Occipital lobe (tissue), 3 donors: ENCODE measurements at places on chromosomes 5 and 9. TPM values are rescaled to one million over a fixed set of nuclear protein-coding genes. Genes with fewer than 3 reads are reported as not detected.

The GABRA1 gene
- total RNA-seq: 18.2 TPM

DNA sequence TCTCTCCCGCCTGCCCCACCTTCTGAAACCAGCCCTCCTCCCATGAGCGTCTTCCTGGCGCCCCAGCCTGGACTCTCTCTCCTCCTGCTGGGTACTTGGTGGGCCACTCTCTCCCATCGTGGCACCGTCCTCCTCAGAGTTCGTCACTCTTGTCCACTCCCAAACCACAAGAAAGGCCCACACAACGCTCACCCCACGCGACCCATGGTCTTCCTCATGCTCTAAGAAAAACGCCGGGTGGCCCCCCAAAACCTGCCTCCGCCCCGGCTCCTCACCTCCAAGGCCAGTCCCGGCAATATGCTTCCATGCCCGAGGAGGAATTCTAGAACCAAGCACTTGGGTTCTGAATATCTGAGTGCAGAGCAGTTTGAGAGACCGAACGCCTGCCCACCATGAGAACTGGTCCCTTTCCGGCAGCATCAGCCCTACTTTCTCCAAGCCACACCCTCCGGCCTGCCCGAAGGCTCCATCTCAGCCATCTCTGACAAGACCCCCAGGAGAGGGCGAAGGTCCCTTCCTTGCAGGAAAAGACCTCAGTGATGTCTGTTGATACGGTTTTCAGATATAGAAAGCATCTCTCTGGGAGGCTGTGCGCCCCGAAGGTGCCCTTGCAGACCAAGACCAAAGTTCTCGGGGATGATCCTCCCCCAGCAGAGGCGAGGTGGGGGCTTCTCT is 15.0 kb downstream of the SLC6A3 start:
- DNase-seq: no peak

- no peak for DNase-seq
Measured at GRCh38 chr9:88006511-88007290, 32.4 kb upstream of the CDK20 start.

- no peak for DNase-seq
Measured at GRCh38 chr5:124701873-124702425, 44.5 kb downstream of the ZNF608 start.

- no peak for DNase-seq
Measured at GRCh38 chr5:7396713-7397454, 946 bp downstream of the ADCY2 start.

- peak; percentile 68 for DNase-seq
Measured at GRCh38 chr9:76394960-76395252, 680 bp upstream of the RFK start.

DNA sequence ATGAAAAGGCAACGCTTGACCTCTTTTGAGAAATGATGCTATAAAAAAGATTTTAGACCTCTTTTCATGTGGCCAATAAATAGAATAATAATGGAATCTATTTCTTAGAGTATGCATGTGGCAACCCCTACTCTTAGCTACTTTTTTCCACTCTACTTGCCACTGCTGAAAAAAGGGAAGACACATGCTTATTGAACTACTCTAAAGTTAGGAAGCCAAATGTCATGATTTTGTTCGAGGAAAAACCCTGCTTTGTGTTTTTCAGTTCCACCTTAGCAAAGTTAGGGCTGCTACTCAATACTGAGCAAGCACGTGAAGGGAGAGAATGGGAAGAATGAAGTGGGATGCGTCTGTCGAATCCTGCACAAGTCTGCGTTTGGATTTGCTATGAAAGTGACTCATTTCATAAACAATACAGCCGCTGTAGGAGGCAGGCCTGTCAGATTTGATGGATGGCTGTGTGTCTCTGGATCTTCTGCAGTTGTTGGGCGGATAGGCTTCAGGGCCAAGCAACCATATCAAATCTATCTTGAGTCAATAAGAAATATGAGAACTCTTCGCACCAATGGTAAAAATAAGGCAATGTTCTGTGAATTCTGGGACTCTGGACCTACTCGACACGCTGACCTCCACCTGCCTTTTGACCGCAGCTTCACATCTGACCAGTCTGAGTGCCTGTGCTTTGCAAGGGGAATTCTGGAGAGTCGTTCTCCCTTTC is 333.6 kb downstream of the PIK3R1 start:
- no peak for DNase-seq
